Right ventricle myocardium inferior (tissue), 1 donor: ENCODE measurements at places on chromosomes 7 and 10. TPM values are rescaled to one million over a fixed set of nuclear protein-coding genes. Genes with fewer than 3 reads are reported as not detected.

Gene PDK4
- total RNA-seq: 431 TPM

Gene PDE1C
- total RNA-seq: 198 TPM

Gene FKBP6
- total RNA-seq: not detected

Gene MEOX2
- 9.0 TPM for total RNA-seq

Gene RALA
- 35.7 TPM for total RNA-seq

Gene RPEL1
- total RNA-seq: not detected

Gene H2BK1
- total RNA-seq: not detected

Gene ZNF3
- 14.6 TPM for total RNA-seq
